RKO (cell line): ENCODE measurements at places on chromosomes 5 and 9.
A peak's percentile ranks its signal among the peaks of the same experiment; 100 is the strongest.

DNA sequence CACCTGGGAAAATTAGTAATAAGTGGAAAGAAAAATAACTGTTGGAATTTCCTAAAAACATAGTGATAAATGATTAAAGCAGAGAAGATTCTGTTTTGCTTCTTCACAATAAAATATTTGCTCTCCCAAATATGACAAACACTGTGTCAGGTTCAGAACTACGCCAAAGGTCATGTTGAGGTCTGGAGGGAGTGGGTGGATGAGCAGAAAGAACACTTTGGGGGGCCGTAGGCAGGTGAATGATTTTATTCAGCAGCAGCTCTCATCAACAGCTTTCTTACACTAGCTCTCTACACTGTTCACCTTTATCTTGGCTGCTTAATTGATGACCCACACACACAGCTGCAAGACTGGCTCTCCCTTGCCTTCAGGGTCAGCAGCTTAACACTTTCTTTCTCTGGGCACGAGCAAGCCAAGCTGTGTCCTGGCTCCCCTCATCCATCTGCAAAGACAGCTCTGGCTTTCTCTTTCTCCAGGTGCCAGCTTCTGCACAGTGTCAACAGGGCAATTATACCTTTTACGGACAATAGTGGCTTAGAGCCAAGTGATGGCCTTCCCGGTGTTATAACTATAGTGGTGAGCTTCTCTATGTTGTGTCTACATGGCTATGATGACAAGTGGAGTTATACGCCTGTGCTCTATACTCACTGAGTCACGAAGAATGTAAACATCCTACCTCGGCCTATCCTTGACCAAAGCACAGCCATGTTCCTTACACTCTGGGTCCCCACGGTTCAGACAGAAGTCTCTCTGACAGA is 18.9 kb upstream of the GPX8 start:
- DNase-seq, result no peak

- no peak for DNase-seq
These were observed 48.7 kb upstream of the PSD2 start for GRCh38 chr5:139746691-139747582.

DNA sequence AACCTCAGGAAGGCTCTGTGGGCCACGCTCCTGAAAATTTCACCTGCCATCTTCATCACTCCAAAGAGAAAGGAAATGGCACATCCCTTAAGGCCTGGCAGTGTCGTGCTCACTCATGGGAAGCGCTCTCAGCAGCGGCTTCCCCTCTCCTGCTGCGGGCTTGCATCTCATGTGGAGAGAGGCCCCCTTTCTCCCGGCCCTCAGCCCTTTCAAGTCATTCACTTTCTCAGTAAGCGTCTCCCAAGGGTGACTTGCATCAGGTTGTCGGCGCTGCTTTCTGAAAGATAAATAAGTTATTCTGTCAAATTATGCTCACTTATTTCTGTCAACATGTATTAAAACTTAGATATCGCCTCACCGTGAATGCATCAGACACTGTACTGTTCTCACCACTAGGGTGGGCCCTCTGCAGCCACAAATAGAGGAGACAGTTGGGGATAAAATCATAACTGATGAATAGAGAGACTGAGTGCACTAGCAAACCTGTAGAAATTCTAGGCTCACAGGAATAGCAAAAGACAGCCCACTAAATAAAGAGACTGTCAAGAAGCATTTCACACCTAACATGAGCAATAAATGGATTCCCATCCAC is 174.6 kb downstream of the RFK start:
- DNase-seq, result peak; percentile 2

DNA sequence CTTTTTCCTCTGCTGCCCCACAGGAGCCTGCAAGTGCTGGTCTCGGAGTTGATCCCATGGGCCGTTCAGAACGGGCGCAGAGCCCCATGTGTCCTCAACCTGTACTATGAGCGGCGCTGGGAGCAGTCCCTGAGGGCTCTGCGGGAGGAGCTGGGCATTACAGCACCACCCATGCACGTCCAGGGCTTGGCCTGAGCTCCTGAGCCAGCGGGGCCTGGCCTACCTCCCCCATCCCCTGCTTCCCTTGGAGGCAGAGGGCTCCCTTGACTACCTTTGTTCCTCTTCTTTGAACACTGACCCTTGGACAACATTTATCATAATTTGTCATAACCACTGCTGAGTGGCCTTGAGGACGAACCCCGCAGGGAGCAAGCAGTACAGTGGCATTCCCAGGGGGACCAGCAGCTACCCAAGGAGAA is 6.9 kb upstream of the SLC27A4 start:
- DNase-seq, result no peak

GRCh38 chr5:173163219-173163618 is 18.9 kb downstream of the BNIP1 start:
- DNase-seq, result no peak

GRCh38 chr9:109418827-109419226 is 79.3 kb downstream of the PTPN3 start:
- no peak for DNase-seq
